ENCODE measurements at places on chromosomes 2 and 18. TPM values are rescaled to one million over a fixed set of nuclear protein-coding genes. Genes with fewer than 3 reads are reported as not detected.

NLRC4 gene
- 0.07 TPM for total RNA-seq

RNF125 gene
- 0.13 TPM for total RNA-seq

PSMA8 gene
- total RNA-seq, result not detected

CNDP1 gene
- not detected for total RNA-seq

SKOR2 gene
- total RNA-seq, result not detected

POTEJ gene
- total RNA-seq, result not detected

- no peak overlapping the region for H3K27ac ChIP-seq
- no peaks in the 10 kb centered on the region for H3K4me1 ChIP-seq
- H3K4me3 ChIP-seq, result no peak overlapping the region
These were observed 139.8 kb downstream of the LTBP1 start for GRCh38 chr2:33086400-33087015.

DNA sequence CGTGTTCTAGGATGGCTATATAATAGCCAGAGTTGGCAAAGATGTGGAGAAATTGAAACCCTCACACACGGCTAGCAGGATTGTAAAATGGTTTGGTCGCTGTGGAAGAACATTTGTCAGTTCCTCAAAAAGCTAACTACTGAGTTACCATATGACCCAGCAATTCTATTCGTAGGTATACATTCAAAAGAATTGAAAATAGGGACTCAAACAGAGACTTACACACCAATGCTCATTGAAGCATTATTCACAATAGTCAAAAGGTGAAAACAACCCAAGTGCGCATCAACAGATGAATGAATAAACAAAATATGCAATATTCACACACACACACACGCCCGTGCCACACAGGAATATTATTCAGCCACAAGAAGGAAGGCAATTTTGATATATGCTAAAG lies 98.7 kb downstream of the PLA2R1 start:
- H3K36me3 ChIP-seq, result no peaks in the 10 kb centered on the region
- H3K27ac ChIP-seq, result no peak overlapping the region
- H3K27me3 ChIP-seq, result no peaks in the 10 kb centered on the region
- no peak overlapping the region for H3K4me3 ChIP-seq
- no peak for DNase-seq

- H3K4me3 ChIP-seq, result no peak overlapping the region
- H3K4me1 ChIP-seq, result no peaks in the 10 kb centered on the region
- no peaks in the 10 kb centered on the region for H3K36me3 ChIP-seq
- H3K27me3 ChIP-seq, result no peaks in the 10 kb centered on the region
These were observed 342.2 kb downstream of the CMPK2 start for GRCh38 chr2:6523476-6523875.

DNA sequence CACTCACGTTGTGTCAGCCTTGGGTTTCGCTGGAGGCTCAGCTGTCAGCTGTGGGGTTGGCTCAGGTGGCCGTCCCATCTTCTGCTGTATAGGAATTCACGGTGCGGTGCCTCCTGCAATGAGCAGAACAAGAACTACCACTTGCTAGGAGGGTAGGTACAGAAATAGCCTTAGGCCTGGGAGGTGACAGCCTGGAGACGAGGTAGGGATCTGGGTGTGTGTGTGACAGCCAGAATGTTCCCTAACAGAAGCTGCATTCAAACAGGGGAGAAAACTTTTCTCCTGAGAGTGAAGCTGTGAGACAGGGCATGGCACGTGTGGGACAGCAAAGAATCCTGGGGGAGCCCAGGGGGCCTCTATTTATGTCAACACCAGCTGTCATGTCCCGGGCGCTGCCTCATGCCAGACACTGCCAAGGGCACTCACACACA lies 8.4 kb upstream of the MAL start:
- DNase-seq, result no peak
- H3K36me3 ChIP-seq, result no peaks in the 10 kb centered on the region
- H3K27ac ChIP-seq, result no peak overlapping the region
- H3K4me3 ChIP-seq, result no peak overlapping the region

- no peaks in the 10 kb centered on the region for H3K36me3 ChIP-seq
- no peaks in the 10 kb centered on the region for H3K27me3 ChIP-seq
- no peak overlapping the region for H3K4me3 ChIP-seq
- H3K4me1 ChIP-seq, result no peaks in the 10 kb centered on the region
- H3K27ac ChIP-seq, result no peak overlapping the region
These were observed 34.9 kb upstream of the PLA2R1 start for GRCh38 chr2:160097326-160097725.

GRCh38 chr2:231260442-231261208 lies 62.2 kb downstream of the ARMC9 start:
- no peak overlapping the region for H3K27ac ChIP-seq
- peaks cover 9% of the 10 kb centered on the region for H3K27me3 ChIP-seq
- no peaks in the 10 kb centered on the region for H3K4me1 ChIP-seq
- H3K4me3 ChIP-seq, result no peak overlapping the region
- no peaks in the 10 kb centered on the region for H3K36me3 ChIP-seq

GRCh38 chr2:215722125-215722524 lies 286.3 kb upstream of the FN1 start:
- no peak for DNase-seq
- H3K4me1 ChIP-seq, result no peaks in the 10 kb centered on the region
- no peak overlapping the region for H3K4me3 ChIP-seq
- no peak overlapping the region for H3K27ac ChIP-seq

DNA sequence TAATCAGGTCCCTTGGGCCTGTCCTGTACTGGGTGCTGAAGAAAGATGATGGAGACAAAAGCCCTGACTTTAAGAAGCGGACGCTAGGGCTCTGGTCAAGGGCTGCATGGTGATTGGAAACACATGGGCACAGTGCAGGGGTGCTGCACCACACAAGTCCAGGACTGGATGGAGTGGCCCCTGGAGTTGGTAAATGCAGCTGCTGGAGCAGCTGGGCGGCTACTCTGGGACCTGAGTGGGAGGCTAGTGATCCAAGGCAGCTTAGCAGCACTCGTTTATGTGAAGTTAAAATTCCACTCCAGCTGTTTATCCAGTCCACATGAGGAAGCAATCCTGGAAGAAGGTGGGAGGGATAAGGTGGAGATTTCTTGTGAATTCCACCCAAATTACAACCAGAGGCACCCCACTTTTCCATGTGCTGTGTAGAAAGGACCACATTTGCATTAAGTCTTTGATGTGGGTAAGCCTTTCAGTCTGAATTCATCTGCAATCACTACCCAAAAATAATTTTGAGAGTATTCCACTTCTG lies 24.9 kb downstream of the MERTK start:
- no peak for DNase-seq
- H3K36me3 ChIP-seq, result no peaks in the 10 kb centered on the region
- peaks cover 16% of the 10 kb centered on the region for H3K4me1 ChIP-seq

DNA sequence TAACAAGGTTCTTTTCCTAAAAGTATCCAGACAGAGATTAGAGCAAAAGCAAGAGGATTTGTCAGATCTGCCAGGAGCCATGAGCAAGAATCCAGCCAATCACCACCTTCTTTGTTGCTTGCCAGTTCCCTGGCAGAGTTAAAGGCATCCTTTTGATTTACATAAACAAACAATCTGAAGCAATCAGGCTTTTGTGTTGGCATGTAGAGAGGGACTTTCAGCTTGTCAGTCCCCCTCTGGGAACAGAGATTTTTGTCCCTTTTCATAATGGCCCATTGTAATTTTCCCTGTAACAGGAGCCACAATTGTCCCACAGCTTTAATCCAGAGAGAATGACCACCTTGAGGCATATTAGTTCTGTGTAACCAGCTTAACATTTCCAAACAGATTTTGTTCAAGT lies at the start of gene ERMN:
Gene ERMN, minus strand, starts transcription at position 39 of the 400 bp plus-strand sequence. CDS start 182 bp downstream, outside the sequence.
- no peak for DNase-seq
- peaks cover 22% of the 10 kb centered on the region for H3K4me1 ChIP-seq
- H3K36me3 ChIP-seq, result no peaks in the 10 kb centered on the region
- H3K27me3 ChIP-seq, result no peaks in the 10 kb centered on the region

DNA sequence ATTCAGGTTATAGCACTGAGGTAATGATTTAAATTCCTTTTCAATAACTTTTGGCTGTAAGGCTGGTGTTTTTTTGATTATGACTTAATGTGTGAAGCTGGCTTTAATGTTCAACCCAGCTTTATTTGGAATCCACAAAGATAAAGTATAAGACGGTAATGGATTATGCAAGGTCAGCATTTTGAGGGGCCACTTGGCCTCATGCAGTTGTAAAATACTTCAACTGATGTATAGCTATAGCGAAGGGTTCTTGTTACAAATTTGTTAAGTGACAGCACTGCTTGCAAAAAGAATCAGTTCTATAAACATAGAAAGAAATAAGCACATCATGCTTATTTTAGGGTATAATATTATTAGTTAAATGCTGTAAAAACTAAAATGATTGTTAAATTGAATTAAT lies 36.6 kb downstream of the LRP1B start:
- H3K27ac ChIP-seq, result no peak overlapping the region
- no peak for DNase-seq
- no peaks in the 10 kb centered on the region for H3K36me3 ChIP-seq
- no peaks in the 10 kb centered on the region for H3K4me1 ChIP-seq

- H3K27ac ChIP-seq, result no peak overlapping the region
- H3K4me3 ChIP-seq, result no peak overlapping the region
- no peaks in the 10 kb centered on the region for H3K36me3 ChIP-seq
- no peak for DNase-seq
These were observed 57.2 kb upstream of the RTN4 start for GRCh38 chr2:55107436-55107835.

DNA sequence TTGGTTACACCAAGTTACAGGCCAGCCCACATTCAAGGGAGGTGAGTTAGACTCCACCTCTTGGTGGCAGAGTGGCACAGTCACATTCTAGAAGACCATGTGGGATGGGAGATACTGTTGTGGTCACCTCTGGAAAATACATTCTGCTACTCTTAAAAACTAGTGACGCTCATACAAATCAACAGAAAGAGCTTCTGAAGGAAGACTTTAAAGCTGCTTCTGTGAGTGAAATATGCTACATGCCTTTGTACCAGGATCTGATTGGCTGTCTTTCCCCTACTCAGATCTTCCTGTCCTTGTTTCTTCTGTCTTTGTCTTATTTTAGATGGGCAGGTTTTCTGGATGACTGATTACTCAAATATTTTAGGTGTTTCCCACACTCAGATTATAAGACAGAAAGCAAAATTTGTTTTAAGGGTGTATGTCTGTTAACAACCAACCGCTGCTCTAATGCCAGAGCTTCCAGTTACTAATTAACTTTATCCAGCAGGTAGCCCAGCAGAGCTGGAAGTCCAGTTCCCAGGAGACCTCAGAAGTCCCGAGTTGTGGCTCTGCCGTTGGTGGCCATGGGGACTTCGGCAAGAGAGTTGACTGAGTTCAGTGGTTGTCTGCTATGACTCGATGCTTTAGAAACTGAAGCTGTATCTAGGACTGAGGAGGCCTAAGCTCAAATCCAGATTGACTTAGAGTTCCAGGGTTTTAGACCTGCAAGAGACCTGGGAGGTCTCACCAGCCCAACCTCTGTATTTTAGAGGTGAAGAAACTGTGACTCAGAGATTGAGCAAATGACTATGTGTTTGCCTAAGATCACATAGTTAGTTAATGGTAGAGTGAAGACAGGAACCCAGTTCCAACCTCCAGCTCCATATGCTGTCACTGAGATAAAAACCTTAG lies 7.4 kb downstream of the IL1R2 start:
- H3K27me3 ChIP-seq, result peaks cover 43% of the 10 kb centered on the region
- DNase-seq, result no peak
- H3K27ac ChIP-seq, result no peak overlapping the region
- H3K4me3 ChIP-seq, result no peak overlapping the region
- H3K36me3 ChIP-seq, result no peaks in the 10 kb centered on the region

DNA sequence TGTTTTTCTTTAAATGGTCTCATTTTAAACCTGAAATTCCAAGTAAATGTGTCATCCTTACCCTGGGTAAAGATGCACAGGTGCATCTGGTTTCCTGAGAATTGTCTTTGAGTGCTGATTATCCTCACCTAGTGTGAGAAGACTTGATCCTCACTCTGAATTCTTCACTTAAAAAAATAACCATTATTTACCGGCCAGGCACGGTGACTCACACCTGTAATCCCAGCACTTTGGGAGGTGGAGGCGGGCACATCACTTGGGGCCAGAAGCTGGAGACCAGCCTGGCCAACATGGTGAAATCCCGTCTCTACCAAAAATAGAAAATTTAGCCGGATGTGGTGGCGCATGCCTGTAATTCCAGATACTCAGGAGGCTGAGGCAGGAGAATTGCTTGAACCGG lies 9.9 kb upstream of the WNT6 start:
- H3K4me3 ChIP-seq, result no peak overlapping the region
- no peak overlapping the region for H3K27ac ChIP-seq
- H3K27me3 ChIP-seq, result peaks cover 10% of the 10 kb centered on the region
- H3K4me1 ChIP-seq, result no peaks in the 10 kb centered on the region
- H3K36me3 ChIP-seq, result no peaks in the 10 kb centered on the region
- DNase-seq, result no peak

GRCh38 chr2:175103191-175103590 lies 64.8 kb downstream of the ATF2 start:
- H3K27me3 ChIP-seq, result no peaks in the 10 kb centered on the region
- H3K27ac ChIP-seq, result no peak overlapping the region
- H3K4me1 ChIP-seq, result no peaks in the 10 kb centered on the region
- peaks cover 70% of the 10 kb centered on the region for H3K36me3 ChIP-seq

- no peak for DNase-seq
- no peak overlapping the region for H3K27ac ChIP-seq
- no peak overlapping the region for H3K4me3 ChIP-seq
- H3K4me1 ChIP-seq, result no peaks in the 10 kb centered on the region
- no peaks in the 10 kb centered on the region for H3K36me3 ChIP-seq
These were observed 102.8 kb upstream of the MAP2 start for GRCh38 chr2:209321076-209321475.

GRCh38 chr2:85766229-85766628 lies 12.4 kb downstream of the ATOH8 start:
- H3K4me1 ChIP-seq, result no peaks in the 10 kb centered on the region
- no peak overlapping the region for H3K27ac ChIP-seq
- H3K27me3 ChIP-seq, result peaks cover 39% of the 10 kb centered on the region

GRCh38 chr2:65636813-65637483 lies 204.5 kb upstream of the SPRED2 start:
- DNase-seq, result no peak
- no peak overlapping the region for H3K27ac ChIP-seq
- H3K4me3 ChIP-seq, result no peak overlapping the region
- peaks cover 16% of the 10 kb centered on the region for H3K27me3 ChIP-seq
- H3K36me3 ChIP-seq, result no peaks in the 10 kb centered on the region

- no peaks in the 10 kb centered on the region for H3K4me1 ChIP-seq
- no peaks in the 10 kb centered on the region for H3K36me3 ChIP-seq
- H3K27ac ChIP-seq, result no peak overlapping the region
- no peaks in the 10 kb centered on the region for H3K27me3 ChIP-seq
These were observed 41.1 kb downstream of the UPP2 start for GRCh38 chr2:158142568-158143332.
